ENCODE measurements at places on chromosomes 6 and 20.

DNA sequence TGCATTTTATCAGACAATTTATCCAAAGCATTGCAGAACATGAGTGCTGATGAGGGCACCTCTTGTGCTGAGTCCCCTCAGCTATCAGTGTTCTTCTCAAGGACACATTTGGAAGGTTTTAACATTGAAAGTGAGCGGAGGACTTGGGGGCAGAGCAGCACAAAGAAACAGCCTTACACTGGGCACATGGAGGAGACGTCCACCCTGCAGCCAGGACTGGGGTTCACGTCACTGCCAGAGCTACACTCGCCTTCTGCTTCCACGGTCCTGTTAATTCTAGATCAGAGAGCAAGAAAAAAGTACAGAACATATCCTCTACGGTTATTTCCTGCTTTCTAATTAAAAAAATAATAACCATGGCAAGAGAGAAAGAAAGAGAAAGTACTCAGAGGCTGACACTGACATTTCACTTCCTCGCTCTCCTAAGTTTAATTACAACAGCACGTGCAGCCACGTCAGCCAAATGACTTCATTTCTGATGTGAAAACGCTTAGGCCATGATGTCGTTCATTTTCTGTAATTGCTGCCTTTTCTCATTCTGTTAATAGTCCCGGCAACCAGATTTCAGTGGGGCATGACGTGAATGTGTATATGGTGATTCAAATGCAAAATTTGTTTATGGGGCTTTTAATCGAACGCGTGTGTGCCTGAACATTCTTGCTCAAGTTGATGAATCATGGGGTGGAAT, 5.1 kb downstream of the PRND start:
- DNase-seq = peak; percentile 77

- DNase-seq = no peak
These were observed 152.8 kb upstream of the SLC35B3 start for GRCh38 chr6:8588176-8588575.

DNA sequence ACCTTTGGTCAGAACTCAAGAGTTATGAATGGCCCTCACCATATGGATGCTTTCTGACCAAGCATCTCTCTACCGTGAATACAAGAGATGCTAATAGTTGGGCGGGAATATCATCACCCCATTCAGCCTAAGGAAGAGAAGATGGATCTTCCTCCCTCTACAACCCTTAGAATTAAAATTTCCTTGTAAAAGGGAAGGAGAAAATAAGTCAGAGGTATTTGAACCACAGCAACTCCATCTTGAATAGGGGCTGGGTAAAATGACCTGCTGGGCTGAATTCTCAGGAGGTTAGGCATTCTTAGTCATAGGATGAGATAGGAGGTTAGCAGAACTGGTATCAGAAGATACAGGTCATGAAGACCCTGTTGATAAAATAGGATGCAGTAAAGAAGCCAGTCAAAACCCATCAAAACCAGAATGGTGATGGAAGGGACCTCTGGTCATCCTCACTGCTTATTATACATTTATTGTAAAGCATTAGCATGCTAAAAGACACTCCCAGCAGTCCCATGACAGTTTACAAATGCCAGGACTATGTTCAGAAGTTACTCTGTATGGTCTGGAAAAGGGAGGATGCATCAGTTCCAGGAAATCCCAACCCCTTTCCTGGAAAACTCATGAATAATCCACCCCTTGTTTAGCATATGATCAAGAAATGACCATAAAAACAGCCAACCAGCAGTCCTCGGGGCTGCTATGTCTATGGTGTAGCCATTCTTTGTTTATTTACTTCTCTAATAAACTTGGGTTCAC, 101.2 kb downstream of the DTNBP1 start:
- DNase-seq = no peak

DNA sequence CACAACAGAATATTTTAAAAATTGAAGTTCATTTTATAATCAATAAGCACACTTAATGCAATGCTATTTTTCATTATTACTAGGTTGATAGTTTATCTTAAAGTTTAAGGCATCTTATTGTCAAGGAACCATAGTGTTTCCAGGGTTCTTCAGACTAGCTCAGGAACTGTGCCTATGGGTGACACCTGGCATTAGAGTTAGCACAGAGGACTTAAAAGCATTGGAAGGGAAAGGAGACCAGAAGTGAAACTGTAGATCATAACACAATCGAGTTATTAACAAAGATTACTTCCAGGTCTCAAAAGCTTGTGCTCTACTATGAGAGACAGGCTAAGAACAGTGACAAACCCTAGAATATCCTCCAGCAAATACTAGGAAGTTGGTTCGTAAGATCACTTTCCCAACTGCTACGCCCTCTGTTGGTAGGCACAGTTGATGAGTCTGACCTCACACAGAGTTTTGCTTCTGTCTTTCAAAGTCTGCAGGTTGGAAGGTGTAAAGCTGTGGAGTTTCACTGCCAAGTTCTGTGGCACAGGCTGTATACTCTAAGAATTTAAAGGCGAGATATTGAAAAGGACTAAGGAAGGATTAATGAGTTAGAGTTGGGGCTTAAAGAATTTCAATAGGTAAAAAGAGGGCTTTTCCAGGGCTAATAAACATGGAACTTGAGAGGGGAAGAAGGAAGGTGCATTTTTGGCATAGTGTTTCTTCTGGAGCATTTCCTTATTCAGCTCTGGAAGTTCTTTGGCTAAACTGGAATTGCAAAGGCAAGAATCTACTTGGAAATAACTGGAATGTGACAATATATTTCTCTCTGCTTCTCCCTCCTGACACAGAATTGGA, 531.3 kb upstream of the JAG1 start:
- DNase-seq = peak; percentile 1

DNA sequence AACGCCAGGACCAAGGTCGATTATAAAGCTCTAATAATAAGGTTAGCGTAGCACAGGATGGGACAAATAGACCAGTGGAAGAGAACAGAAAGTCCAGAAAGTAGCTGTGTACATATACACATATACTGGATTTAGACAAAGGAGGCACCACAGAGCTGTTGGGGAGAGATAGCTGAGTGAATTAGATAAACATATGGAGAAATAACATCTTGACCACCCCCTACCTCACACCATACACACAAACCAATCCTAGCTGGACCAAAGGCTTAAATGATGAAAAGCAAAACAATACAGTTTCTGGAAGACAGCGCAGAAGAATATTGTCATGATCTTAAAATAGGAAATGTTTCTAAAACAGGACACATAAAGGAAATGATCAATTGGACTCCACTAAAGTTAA, 112.9 kb downstream of the PXDC1 start:
- DNase-seq = no peak

DNA sequence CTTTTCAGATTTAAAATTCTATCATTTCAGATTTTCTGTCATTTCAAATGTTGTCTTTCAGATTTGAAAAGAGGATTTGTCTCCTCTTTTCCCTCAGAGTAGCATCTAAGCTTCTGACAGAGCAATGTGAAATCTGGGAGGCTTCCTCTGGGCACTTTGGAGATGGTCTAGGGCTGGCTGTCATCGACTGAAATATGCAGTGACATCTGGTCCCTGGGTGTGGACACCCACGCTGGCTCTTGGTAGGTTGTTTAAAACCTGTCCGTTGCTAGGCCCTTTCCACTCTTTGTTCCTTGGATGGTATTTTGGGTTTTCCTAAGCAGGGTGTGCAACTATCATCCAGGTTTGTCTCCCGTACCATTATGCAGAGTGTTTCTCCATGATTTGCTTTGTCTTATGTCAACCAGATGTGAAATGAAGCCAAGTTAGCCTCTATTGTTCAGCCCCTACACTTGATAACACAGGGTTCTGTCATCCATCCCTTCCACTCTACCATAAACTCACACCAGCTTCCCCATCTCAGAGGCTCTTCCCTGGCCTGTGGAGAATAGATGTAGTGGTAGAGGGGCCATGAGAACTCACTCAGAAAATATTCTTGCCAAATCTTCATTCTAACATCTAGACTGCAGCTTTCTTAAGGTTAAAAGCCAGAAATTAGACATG, 5.0 kb upstream of the VIP start:
- no peak for DNase-seq

DNA sequence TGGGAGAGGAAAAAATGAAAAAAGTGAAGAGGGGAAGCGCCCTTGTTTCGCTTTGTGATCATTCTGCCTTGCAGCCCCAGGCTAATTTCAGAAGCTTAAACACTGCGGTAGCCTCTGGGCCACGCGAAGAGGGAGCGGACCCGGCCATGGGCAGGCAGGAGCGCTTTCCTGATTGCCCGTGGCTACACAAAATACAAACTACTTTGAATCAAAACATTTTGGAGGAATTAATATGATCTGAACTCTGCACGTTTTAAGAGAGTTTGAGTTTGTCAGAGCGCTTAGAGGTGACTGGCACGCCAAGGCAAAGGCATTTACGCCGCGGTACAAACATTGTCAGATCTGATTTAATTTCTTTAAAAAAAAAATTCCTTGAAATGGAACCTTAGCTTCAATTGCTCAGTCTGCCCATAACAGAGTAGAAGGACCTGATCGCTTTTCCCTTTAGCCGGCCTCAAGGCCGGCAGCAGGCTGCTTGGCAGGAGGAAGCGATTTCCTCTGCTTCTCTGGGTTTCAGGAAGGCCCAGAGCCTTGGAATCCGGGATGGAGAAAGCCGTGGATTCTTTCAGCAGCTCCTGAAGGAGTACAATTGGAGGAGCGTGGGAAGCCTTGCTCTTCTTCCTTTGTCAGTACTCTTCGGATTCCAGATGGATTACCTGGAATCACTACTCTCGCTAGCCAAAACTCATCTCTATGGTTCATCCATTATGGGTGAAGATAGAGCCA, 9.7 kb downstream of the TFAP2D start:
- DNase-seq = no peak

DNA sequence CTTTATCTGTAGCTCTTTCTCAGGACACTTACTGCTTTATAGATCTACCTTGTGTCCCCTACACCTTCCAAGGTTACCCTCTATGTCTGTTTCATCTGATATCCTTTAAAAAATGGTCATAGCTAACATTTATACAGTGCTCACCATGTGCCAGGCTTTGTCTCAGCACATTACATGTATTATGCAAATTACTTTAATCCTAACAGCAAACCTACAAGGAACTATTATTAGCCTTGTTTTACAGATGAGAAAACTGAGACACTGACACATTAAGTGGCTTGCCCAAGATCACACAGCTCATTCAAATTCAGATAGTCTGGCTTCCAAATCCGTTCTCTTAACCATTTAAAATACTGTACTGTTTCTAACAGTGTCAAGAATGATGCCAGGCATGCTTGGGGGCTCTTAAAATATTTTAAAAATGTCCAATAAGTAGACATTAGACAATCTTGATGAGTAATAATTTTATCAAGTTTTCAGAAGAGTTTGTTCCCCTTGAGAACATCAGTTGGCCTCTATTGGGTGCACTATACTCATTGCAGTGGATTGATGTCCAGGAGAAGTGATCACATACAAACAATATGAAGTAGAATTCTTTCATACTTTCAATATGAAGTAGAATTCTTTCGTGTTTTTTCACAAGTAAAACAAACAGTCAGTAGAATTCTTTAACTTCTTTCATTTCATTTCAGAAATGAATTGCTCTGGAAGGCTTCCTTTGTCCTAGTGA, 69.6 kb downstream of the DNAH8 start:
- DNase-seq = no peak

DNA sequence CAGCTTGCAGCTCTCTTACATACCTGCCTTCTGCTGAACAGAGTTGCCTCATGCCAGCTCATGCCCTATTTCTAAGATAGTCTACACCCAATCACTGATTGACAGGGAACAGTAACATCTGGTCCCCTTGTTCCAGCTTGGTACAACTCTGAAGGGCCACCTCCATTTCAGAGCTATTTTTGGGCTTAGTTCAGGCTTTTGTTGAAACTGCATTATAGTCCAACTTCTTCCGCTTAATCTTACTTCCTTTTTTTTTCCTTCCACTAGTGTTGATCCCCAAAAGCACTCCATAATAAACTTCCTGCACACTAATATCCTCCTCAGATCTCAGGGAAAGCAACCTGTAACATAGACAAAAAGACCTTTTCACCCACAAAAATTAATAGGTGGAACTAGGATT, 65.7 kb upstream of the TNFRSF21 start:
- no peak for DNase-seq

DNA sequence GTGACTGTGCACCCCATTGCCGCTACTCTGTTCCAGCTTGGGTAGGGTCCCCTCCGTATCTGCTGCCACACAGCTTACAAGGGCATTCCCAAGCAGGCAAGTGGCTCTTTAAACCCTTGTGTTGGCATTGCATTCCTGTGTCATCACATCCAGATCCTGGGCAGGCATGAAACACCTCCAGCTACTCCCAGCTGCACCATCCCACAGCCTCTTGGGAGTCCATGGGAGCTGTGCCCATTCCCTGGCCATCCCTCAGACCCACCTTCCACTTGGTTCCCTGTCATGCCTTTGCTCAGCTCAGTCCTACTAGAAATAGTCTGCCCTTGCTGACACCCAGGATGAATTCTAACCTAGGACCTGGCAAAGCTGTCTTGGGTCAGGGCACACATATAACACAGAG, 87.7 kb downstream of the PSMG4 start:
- no peak for DNase-seq

- DNase-seq = no peak
These were observed 171.3 kb downstream of the HACE1 start for GRCh38 chr6:104688283-104688969.

GRCh38 chr20:24703284-24703610, 233.8 kb downstream of the SYNDIG1 start:
- no peak for DNase-seq

DNA sequence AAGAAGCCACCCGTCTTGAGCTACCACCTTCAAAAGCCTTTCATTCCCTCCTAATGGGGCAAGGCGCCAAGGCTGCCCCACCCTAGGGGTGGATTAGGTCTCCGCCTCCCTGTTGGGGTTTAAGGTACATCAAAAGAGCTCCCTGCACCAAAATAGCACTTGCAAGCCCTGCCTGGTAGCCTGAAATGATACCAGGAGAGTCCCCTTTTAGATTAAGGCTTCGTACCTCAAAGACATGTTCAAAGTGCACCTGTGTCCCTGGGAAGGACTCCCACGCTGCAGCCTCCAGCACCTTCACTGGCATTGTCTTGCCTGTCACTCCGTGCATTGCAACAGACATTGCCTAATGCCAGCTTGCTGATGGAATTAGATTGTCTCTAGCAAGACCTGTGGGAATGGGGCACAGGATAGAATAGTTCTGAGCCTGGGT, 15.7 kb upstream of the CDKN1A start:
- DNase-seq = no peak

- no peak for DNase-seq
These were observed 26.8 kb upstream of the ASF1A start for GRCh38 chr6:118867181-118867580.

- DNase-seq = no peak
These were observed 3.7 kb downstream of the SYS1 start for GRCh38 chr20:45366631-45367030.

DNA sequence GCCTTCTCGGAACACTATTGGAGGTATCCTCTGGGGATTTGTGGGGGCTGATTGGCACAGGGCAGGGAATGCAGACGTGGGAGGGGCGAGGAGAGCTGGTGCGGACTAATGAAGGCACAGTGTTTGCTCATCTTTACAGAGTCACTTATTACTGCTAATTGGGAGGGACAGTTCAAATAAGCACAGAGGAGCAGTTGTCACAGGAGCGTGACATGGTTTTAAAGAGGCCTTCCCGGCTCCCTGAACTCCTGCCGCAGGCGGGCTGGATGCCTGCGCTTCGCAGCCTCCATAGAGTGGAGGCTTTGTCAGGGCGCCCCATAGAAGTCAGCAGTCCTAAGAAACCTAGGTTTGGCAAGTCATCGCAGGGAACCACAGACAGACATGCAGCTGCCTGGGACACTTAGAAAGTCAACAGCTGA, 149.6 kb downstream of the LINC00237 start:
- no peak for DNase-seq

Data from naive B cell (primary cell).